ENCODE measurements at places on chromosomes 7 and 10.
A peak's percentile ranks its signal among the peaks of the same experiment; 100 is the strongest.

- no peak for DNase-seq
Measured at GRCh38 chr7:97039374-97040065, 14.9 kb upstream of the DLX5 start.

DNA sequence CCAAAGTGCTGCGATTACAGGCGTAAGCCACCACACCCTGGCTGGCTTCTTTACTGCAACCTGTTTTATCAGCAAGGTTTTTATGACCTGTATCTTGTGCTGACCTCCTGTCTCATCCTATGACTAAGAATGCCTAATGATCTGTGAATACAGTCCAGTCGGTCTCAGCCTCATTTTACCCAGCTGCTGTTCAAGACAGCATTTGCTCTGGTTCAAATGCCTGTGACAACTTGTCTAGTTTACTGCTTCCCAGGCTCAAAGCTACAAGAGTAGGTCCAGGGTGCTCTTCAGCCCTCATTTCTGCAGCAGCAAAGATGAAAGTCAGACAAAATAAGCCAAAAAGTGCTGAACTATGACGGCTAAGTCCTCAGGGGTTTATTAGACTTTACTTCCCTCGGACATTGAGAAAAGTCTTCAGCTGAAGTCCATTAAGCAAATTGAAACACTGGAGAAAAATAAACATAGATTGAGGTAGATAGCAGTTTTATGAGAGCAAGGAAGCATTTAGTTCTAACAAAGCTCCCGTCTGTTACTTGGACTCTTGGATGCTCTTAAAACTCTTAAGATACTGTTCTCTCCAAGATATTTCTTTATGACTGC, 12.5 kb upstream of the LYZL1 start:
- no peak for DNase-seq

GRCh38 chr7:55502124-55502857, 70.0 kb downstream of the VOPP1 start:
- DNase-seq: no peak

DNA sequence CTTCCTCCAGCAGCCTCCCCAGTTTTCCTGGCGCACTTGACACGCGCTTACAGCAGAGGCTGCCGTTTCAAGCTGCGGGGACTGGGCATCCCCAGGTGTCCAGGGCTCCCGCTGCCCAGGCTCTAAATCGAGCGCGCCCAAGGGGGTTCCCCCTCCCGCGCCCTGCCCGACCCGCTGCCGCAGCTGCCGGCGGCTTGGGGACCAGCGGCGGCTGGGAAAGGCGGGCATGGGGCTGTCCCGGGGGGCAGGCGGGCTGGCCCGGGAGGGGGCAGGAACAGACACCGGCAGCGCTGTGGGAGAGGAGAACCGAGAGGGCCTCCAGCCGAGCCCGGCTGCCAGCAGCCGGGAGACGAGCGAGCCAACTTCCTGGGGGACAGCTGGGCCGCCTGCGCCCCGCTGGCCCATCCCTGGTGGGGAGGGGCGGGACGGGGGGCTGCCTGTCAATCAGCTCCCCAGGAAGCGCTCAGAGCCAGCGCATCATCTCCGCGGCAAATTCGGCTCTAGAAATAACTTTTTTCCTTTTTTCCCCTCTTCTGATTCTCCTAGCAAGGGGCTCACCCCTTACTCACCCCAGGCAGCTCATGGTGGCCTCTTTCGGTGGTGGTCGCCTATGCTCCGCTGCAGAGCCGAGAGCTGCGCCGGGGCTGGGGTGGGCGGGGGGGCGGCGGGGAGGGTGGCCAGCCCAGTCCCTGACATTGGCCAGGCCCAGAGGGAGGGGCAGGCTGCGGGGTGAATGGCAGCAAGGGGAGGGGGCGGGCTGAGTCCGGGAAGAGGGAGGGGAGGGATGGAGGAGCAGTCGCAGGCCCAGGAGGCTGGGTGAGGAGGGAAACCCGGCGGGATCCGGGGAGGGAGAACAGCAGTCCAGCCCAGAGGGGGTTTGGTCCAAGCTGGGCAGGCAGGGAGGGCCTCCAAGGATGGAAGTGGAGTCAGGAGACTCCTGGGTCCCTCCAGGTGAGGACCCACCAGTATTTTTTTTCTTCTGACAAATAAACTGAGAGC, 14.7 kb downstream of the GRID2IP start:
- no peak for DNase-seq

DNA sequence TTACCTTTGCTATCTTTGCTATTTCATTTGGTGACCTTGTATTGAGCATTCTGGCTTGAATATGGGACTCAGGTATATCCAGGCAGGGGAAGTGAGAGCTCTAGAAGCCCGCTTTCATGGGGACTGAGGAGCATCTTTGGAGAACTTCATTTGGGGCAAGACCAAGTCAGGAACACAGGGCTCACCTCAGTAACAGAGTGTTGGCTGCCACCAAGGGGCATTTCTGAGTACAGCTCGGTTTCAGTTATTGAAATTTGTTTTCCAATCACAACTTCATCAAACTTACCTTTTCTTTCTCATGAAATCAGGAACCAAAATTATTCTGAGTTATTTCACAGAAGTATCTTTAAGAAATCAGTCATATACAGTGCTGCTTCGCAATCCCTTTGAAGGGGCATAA, 337.2 kb downstream of the C7orf25 start:
- no peak for DNase-seq

DNA sequence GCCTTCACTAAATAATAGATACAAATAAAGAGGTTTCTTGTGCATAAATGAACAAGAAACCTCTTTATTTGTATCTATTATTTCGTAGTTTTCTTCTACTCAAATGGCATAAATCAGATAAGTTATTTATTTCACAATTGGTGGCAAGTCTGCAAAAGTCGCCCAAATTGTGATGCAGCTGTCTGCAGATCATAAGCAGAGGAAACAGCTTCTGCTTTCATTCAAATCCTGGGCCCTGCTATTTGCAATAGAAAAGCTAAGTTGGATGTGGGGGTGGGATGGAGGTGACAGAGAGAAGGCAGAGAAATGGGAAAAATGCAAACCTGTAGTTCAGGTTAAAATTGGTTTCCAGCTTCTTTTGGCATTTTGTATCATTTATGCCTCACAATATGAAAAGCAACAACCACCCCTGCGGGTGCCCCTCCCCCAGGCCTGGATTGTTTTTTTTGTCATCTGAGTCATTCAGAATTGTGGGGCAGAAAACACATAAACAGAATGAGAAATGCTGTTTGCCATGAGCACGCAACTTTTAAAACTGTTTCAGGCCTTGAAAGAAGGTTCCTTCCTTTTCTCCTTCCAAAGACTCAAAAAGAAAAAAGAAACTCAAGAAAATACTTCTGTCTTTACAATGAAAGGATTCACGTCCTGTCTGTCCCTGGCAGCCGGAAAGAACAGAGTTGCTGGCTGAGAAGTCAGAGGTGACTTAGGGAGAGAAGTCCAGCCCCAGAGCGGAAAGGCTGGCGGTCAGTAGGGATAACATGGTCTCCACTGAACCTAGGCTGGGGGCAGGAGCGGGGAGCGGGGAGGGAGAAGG, 132.9 kb downstream of the BAMBI start:
- no peak for DNase-seq

- DNase-seq: no peak
Measured at GRCh38 chr7:155824227-155824886, 12.1 kb upstream of the SHH start.

DNA sequence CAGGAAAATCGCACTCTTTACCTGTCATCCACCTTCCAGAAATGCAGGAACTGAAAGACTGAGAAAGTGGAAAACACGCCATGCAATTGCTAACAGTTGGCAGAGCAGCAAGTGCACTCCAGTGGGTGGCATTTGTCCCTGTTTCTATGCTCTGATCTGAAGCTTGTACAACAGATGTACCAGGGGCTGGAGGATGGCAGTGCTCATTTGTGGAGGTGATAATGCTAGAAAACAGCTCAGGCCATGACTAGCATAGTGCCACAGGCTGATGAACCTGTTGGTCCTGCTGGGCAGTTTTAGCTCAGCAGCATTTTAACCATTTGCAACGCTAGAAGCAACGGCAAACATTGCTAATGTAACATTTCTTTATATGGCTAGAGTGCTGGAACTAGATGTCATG, 199.9 kb upstream of the NRP1 start:
- no peak for DNase-seq

GRCh38 chr10:29946953-29947700, 112.3 kb downstream of the JCAD start:
- no peak for DNase-seq

GRCh38 chr7:5528071-5528814, 104.6 kb upstream of the TNRC18 start:
- DNase-seq: peak; percentile 22

DNA sequence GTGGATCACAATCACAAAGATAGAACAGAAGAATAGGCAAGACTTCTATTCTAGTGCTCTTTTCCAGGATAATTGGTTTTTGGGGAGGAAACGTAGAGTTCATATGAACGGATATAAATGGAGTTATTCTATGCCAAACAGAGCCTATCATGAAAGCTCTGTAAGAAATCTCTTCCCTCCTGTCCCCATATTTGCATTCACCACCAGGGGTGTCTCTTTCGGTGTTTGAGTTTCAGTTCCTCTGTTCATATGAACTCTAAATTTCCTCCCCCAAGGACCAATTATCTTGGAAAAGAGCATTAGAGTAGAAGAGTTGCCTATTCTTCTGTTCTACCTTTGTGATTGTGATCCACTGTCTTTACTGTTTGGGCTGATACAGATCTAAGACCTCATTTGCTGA, 48.3 kb upstream of the CDC14C start:
- DNase-seq: no peak

GRCh38 chr7:46791188-46791587, 790.7 kb downstream of the TNS3 start:
- DNase-seq: no peak

- no peak for DNase-seq
Measured at GRCh38 chr7:146235195-146235594, 118.6 kb downstream of the CNTNAP2 start.

- no peak for DNase-seq
Measured at GRCh38 chr7:33750177-33750576, 155.2 kb upstream of the BMPER start.

DNA sequence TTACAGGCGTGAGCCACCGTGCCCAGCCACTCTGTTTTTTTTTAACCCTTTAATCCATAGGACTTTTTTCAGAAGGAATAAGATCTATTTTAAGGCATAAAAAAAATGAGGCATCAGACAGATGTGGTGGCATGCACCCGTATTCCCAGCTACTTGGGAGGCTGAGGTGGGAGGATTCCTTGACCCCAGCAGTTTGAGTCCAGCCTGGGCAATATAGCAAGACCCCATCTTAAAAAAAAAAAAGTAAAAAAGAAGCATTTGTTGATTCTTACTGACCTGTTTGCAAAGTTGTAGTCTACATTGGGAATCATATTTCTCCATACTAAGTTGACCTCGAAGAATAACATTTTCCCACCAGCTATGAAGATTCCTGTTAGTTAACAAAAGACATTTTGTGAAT, 38.6 kb downstream of the VCL start:
- no peak for DNase-seq

DNA sequence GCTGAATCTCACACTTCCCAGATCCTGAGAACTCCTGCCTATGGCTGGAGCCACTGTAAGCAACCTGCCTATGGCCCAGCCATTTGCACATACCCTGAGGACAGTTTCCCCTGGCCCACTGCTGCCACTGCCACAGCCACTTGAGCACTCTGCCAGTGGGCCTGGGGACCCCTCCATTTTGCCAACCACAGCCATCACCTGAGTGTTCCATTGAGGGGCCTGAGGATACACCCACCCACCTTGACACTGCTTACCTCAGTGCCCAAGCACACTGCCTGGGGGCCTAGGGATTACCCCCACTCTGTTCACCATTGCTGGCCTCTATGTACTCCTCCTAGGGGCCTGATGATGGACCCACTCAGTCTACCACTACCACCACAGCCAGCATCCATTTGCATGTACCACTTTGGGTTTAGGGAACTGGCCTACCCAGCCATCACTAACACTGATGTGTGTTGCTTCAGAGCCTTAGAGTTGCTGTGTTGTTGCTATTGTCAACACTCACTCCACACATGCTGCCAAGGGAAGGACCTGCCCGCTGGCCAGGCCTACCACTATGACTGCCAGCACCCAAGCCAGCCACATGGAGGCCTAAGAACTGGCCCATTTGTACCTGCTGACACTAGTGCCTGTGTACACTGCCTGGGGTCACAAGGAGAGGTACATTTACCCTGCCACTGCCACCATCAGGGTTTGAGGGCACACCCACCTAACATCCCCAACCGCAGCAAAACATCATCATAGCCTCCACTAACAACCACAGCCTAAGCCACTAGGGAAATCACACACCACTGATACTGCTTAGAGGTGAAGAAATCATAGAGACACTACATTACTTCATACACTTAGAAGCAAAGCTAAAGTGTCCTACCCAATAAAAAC, 45.9 kb upstream of the ANTXRL start:
- DNase-seq: no peak

DNA sequence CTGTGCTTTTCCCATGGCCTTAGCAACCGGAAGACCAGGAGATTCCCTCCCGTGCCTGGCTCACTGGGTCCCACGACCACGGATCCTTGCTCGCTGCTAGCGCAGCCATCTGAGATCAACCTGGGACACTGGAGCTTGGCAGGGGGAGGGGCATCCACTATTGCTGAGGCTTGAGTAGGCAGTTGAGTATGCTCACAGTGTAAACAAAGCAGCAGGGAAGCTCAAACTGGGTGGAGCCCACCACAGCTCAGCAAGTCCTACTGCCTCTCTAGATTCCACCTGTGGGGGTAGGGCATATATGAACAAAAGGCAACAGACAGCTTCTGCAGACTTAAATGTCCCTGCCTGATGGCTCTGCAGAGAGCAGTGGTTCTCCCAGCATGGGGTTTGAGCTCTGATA, 697.0 kb downstream of the SORCS1 start:
- DNase-seq: no peak

- DNase-seq: no peak
Measured at GRCh38 chr7:157792241-157793086, 455.7 kb downstream of the DNAJB6 start.

GRCh38 chr7:134019251-134019650, 107.9 kb upstream of the LRGUK start:
- no peak for DNase-seq

- DNase-seq: no peak
Measured at GRCh38 chr7:155191901-155192478, 105.7 kb upstream of the INSIG1 start.

DNA sequence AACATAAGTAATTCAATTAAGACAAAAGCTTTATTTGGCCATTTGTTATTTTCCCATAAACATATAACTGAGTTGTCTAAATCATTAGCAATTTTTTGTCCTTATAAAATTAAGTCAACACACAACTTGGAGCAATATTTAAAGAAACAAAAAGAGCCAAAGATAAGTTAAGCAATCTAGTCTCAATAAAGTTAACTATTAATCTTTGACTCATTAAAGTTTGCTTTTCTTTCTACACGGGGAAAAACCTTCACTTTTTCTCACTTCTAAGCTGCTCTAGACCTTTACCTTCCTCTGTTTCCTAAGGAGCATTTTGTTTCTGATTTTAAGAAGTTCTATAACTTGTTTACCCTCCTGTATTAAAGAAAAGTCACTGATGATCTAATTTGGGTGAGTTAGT, 867.1 kb upstream of the PHF14 start:
- no peak for DNase-seq
